ENCODE measurements at places on chromosomes 2 and 18.

GRCh38 chr2:129741623-129742022 is 237.8 kb upstream of the RAB6C start:
- no peak for DNase-seq

- DNase-seq: no peak
These were observed 192.4 kb downstream of the ZBTB7C start for GRCh38 chr18:48216639-48217257.

DNA sequence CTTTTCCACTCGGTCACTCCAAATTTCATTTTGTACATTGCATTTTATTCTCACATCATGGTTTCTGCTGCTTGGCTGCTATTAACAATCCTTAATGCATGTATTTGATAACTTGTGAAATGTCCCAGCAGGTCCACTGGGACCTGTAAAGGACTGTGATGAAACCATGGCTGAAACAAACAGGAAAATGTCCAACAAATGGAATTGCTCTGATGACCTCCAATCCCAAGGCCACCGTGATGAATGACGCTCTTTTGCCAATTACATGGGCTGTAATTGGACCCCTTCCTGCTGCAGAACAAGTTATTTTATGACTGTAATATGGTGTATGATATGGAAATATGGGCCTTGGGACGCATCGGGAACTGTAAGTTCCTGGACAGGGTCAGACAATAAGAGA is 224.2 kb upstream of the CXCR4 start:
- no peak for DNase-seq

DNA sequence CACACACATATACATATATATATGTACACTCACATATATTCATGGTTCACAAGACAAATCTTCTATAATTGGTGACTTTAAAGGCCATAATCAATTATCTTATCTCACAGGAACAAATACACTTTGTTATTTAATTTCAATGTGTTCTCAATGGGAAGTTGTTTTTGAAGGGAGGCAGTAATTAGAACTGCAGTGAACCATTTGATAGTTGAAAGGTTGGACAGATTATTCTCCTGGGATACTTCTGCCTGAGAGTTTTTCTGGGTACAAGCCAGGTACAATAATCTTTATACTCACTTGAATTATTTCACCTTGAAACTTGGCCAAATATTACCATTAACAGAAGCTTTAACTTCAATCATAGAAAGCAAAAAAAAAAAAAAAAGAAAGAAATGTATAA is 546.6 kb upstream of the LRRTM4 start:
- no peak for DNase-seq

DNA sequence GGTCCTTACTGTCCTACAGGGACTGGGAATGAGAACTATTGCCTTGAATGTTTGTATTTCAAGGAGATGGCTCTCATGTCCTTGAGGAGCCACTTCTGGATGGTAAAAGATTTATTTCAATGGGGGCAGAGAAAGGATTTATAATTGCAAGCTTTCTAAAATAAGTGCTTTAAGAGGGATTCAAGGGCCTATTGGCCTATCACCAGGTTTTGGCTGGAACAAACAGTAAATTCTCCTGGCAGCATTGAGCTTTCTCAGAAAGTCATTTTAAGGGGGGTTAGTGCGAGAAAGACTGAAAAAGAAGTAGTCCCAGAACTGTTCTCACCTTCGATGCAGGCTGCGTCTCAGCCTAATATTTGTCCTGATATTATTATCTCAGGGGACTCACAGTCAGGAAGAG is 29.8 kb downstream of the DPP10 start:
- DNase-seq: no peak

DNA sequence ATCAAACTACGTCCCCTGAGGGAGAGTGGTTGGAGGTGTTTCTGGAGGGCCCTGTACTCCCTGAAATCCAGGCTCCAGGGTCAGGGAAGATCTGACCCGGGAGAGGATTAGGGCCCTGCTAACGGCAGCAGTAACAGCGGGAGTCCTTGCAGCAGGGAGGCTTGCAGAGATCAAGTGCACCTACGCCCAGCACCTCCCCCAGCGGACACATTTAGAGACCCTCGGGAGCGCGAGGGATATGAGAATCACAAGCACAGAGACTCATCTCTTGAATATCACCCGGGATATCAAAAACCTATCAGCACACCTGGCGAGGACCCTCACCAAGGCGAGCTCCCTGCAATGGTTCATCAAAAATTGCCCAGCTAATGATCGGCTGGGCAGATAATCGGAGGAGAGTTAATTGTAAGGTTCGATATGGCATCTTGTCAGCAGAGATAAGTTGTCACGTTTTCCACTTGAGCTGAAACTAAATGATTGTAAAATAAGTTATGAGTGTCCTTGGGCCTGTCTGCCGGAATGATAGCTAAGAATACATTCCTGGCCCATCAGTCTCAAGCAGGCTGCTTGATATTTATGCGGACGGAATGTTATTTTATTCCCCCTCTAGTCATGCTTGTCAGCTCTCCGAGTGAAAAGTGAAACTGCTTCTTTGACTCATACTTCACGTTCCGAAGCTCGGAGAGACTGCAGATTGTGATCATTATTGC is 209.8 kb downstream of the GBX2 start:
- DNase-seq: no peak

DNA sequence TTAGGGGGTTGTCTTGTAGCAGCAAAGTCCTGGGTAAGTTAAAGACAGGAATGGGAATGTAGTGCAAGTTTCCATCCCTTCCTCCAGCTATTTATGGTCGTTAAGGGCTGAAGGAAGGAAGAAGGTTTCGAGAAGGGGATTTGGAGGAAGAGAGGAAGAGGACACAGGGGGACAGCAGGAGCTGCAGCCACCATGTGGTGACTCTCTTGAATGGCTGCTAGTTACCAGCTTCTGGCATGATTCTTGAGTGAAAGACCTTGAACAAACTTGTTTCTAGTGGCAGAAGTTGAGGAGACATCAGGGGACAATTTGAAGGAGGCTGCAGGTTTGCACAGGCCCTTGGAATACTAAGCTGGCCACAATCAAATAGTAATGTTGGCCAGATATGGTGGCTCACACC is 116.6 kb downstream of the MTX2 start:
- no peak for DNase-seq

GRCh38 chr2:207337234-207338219 is 171.8 kb upstream of the KLF7 start:
- no peak for DNase-seq

DNA sequence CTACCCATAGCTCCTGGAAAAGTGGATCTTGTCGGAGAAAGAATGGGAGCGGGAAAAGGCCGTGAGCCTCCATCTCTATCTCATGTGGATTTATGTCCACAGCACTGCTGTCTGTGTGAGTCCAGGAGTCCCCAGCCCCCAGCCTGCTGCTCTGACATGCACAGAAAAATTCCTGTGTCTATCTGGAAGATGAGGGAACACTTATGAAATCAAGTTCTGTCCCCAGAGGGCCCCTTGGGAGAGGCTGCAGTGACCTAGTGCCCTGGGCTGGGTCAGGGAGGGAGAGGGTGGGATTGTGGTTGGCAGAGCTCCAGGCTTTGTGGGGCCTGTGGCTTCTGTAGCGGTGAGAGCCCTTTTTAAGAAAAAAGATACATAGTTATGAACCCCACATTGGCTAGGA is 37.6 kb downstream of the HJURP start:
- no peak for DNase-seq

GRCh38 chr2:237441605-237442274 is 27.8 kb upstream of the COL6A3 start:
- no peak for DNase-seq

DNA sequence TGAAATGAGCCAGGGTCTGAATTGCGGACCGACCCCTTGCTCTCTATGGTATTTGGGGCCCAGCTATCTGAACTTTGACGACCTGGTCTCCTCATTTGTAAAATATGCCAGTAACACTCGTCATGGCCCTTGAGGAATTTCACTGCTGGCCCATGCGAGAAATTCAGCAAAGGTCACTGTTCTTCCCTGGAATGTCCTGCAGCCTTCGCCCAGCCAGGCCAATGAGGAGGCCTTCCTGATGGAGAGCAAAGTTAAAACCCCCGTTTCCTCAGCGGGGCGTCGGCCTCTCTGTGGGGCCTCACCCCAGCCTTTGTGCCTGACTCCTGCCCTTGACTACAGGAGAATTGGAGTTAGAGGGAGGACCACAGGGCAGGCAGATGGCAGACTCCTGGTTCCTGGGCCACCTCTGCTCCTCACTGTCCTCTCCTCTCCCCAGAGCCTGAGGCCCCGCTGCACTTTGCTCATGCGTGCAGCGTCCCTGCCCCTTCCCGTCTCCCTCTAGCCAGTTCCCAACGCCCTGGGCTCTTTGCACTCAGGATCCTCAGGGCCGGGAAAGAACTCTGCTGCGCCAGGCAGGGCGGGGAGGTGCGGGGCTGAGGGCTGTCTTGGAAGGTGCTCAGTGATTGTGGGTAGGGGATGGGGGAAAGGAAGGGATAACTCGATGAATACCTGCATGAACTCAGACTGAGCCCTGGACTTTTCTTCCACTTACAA is 257.0 kb upstream of the RAB6C start:
- no peak for DNase-seq

Data from activated effector memory CD4-positive, alpha-beta T cell treated with Interleukin-2 at 50 U/mL for 16 hours (primary cell).